ENCODE measurements at places on chromosomes 11 and 22.
A peak's percentile ranks its signal among the peaks of the same experiment; 100 is the strongest.

- DNase-seq: no peak
Measured at GRCh38 chr11:118264569-118265465, 720 bp upstream of the MPZL2 start.

DNA sequence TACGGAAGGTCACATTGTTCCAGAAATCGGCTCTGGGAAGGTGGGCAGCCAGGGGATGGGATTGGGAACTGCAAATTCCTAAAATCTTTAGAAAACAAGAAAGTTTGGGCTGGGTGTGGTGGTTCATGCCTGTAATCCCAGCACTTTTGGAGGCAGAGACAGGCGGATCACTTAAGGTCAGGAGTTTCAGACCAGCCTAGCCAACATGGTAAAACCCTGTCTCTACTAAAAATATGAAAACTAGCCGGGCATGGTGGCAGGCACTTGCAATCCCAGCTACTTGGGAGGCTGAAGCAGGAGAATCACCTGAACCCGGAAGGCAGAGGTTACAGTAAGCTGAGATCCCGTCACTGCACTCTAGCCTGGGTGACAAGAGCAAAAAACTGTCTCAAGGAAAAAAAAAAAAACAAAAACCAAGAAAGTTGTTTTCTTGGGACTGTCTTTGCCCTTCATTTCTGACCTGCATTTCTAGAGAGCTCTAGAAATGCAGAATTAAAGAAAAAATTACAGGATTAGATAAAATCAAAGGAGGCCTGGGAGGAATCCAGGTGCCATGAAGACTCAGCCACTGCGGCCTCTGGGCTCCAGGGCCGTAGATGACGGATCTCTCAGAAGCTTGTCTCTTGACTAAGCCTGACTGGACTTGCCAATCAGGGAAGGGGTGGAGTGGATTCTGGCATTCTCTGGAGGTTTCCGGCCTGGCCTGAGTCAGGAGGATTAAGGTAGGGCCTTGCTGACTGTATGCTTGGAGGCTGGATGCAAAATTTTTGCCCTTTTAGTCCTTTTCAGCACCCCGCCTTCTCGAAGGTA, 5.3 kb upstream of the MALAT1 start:
- DNase-seq: no peak

- no peak for DNase-seq
Measured at GRCh38 chr11:43071338-43071737, 240.5 kb upstream of the API5 start.

- DNase-seq: no peak
Measured at GRCh38 chr22:18056161-18056666, 21.6 kb upstream of the PEX26 start.

DNA sequence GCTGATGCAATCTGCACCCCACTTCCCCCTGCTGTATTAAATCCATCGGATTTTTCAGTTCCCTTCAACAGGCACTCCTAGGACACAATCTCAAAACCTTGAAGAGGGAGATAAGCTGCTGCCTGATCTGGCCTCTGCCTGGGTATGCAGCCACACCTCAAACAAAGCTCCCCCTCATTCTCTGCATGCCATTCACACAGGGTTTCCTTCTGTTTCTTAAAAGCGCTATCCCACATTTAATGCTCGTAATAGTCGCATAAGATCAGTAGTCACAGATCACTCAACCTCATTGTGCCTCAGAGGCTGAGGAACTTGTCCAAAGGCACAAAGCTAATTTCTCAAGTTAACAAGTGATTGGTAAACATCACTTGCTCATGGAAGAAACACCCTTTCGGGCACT, 34.0 kb downstream of the UQCR10 start:
- no peak for DNase-seq

GRCh38 chr22:47879346-47879745, 1116.9 kb downstream of the TBC1D22A start:
- DNase-seq: no peak

GRCh38 chr11:27083782-27084181, 43.2 kb downstream of the BBOX1 start:
- no peak for DNase-seq

DNA sequence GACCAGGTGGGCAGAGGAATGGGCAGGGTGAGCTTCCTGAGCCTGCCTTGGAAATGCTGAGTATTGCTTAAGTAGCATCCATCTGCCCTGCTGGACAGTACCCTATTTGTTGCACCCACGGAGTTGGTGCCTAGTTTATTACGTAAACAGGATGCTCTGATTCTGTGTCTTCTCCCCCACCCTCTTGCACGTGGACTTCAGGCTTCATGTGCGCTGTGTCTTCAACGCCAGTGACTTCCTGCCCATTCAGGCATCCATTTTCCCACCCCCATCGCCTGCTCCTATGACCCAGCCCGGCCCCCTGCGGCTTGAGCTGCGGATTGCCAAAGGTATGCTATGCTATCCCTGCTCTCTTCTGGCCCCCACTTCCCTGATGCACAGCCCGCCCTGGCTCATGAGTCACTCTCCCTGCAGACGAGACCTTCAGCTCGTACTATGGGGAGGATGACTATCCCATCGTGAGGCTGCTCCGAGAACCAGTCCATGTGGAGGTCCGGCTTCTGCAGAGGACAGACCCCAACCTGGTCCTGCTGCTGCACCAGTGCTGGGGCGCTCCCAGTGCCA, 5.7 kb downstream of the ZP1 start:
- DNase-seq: no peak

DNA sequence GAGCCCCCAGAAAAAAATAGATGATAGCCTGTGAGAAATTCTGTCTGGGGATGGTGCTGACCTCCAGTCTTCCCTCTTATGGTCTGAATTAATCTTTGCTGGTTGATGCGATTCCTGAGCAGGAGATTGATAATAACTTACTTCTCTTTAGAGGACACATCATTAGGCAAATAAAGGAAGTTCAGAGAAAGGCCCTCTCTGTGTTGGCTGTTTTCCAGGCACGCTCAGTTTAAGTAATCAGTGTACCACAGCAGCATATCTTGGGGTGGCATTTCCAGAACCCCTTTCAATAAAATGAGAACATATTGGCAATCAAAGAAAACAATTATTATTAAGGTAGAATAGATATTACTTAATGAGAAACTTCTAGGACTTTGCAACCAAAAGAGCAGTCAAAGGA, 1129.3 kb upstream of the RAG2 start:
- no peak for DNase-seq

- no peak for DNase-seq
Measured at GRCh38 chr11:19652623-19653375, 59.8 kb upstream of the NAV2 start.

GRCh38 chr11:134734894-134735293, 322.9 kb upstream of the B3GAT1 start:
- DNase-seq: no peak

DNA sequence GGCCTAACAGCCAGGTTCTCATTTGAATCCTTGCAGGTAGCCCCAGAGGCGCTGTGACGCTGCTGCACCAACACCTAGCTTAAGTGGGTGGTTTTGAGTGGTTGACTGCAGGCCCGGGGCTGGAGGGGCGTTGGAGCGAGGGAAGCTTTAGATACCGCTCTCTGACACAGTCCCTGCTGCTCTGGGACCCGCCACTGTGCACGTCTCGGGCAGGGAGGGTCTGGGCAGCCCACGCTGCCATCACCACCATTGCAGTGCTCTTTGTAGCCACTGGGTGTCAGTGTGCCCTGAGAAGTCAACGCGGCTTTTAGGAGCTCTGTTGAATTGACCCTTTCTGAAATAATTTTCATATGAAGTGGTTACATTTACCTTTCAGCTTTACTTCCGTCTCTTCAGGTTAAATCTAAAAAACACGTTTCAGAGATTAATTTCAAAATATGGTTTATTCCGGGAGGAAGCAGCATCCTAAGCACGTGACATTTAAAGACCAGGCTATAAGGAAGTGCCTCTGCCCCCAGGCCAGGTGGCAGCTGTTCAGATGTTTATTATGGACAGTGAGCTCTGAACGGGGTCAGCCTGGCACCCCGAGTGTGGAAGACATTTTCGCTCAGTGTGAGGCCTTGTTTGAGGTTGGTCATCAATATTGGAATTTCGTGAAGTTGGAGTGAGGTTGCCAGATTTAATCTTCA, 30.9 kb upstream of the PARVB start:
- DNase-seq: peak; percentile 71

- no peak for DNase-seq
Measured at GRCh38 chr11:125170001-125170509, 5.5 kb downstream of the PKNOX2 start.

GRCh38 chr11:122201106-122201505, 85.1 kb upstream of the BLID start:
- DNase-seq: no peak

- DNase-seq: peak; percentile 74
Measured at GRCh38 chr22:36977401-36977861, 41.8 kb downstream of the TST start.

DNA sequence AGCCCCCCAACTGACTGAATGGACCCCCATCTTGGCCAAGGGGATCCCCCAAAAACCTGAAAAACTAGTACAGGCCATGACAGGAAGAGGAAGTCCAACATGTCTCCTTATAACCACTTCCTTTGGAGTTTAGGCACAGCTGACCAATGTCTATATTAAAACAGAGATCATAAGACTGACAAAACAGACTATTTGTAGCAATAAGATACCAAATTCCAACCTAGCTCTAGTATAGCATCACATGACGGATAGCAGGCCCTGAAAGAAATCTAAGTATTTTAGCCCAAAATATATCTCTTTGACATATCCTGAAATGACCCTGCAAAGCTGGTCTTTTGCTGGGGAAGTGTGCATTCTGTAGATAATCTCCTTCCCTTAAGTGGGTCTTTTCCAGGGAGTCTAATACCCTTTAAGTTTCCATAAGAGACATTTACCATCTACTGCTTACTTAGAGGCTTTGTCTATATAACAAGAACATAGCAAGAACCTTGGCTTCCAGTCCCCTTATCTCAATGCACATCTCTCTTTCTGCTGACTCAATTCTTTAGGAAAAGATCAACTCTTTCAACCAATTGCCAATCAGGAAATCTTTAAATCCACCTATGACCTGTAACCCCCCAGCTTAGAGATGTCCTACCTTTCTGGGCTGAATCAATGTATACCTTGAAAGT, 34.9 kb upstream of the ACER3 start:
- DNase-seq: no peak

DNA sequence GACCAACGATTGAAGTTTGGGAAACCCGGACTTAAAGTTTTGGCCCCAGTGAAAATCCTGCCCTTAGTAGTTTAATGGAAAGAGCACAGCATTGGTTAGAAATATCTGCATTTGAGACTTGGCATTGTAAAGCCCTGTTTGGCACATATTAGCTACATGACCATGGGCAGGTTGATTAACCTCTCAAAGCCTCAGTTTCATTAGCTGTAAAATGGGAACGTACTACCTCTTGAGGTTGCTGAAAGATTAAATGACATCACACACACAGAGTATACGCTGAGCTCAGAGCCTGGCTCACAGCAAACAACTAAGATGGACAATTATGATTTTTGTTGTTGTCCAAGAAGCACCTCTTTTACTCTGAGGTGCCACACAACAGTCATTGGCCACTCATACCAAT, 153.0 kb upstream of the TIMP3 start:
- DNase-seq: no peak

- no peak for DNase-seq
Measured at GRCh38 chr11:78318321-78319114, 99.1 kb downstream of the GAB2 start.

- DNase-seq: no peak
Measured at GRCh38 chr11:12139144-12139881, 28.9 kb downstream of the MICAL2 start.

- DNase-seq: no peak
Measured at GRCh38 chr11:8812438-8812837, 98.6 kb upstream of the AKIP1 start.

- no peak for DNase-seq
Measured at GRCh38 chr11:112485280-112485679, 224.6 kb upstream of the PLET1 start.

GRCh38 chr11:78161962-78162371, 22.5 kb upstream of the ALG8 start:
- DNase-seq: no peak

DNA sequence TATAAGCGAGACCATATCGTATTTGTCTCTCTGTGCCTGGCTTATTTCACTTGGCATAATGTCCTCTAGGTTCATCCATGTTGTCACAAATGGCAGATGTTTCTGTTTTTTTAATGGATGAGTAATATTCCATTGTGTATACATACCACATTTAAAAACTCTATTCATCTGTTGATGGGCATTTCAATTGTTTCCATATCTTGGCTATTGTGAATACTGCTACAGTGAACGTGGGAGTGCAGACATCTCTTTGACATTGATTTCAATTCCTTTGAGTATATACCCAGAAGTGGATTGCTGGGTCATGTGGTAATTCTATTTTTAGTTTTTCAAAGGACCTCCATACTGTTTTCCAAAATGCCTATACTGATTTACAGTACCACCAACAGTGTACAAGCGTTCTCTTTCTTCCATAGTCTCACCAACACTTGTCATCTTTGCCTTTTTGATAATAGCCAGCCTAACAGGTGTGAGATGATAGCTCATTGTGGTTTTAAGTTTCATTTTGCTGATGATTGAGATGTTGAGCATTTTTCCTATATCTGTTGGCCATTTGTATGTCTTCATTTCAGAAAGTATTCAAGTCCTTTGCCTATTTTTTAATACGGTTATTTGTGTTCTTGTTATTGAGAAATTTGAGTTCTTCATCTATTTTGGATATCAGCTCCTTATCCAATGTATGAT, 194.7 kb upstream of the E2F8 start:
- no peak for DNase-seq

- no peak for DNase-seq
Measured at GRCh38 chr11:2549491-2549875, 104.7 kb downstream of the KCNQ1 start.

GRCh38 chr22:36180038-36180880, 19.7 kb upstream of the APOL3 start:
- peak; percentile 74 for DNase-seq

DNA sequence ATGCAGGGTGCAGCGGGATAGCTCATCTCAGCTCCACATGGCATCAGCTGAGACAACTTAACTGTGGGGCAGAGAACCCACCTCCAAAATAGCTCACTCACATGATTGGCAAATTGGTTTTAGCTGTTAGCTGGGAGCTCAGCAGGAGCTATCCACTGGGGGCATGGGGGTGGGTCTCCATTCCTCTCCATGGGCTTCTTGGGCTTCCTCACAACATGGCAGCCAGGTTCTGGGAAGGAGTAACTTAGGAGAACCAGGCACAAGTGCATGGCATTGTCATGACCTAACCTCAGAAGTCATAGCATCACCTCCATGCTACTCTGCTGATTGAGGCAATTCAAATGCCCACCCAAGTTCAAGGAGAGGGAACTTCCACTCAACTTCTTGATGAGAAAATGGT, 85.5 kb downstream of the MN1 start:
- DNase-seq: no peak

DNA sequence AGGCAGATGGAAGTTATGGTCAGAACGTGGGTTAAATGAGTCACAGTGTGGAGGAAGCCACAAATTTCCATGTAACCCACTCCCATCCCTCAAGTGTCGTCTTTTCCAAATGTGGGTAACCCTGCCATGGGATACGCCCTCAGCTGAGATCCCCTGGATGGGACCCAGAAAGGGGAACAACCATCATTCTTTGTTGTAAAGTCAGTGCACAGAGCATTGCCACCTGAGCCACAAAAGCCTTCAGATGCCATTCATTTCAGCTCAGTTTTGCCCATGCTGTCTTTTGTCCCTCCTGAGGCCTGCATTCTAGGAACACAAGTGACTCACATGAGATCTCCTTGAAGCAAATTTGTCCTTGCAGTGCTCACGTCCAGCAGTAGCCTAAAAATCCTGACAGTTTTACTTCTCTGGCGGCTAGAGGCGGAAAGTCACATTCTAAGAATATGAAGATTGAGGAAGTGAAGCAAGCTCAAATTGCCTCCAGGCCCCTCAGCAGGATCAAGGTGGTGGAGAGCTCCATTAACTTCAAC, 30.6 kb downstream of the MMP13 start:
- peak; percentile 78 for DNase-seq

- peak; percentile 47 for DNase-seq
Measured at GRCh38 chr22:44828193-44828592, 75.8 kb downstream of the ARHGAP8 start.

Data from KBM-7 (cell line).